ENCODE measurements at places on chromosomes 3 and 15. TPM values are rescaled to one million over a fixed set of nuclear protein-coding genes. Genes with fewer than 3 reads are reported as not detected.

- no peak overlapping the region for H3K4me3 ChIP-seq
- no peaks in the 10 kb centered on the region for H3K36me3 ChIP-seq
- no peak for DNase-seq
- no peak overlapping the region for H3K27ac ChIP-seq
Observed at GRCh38 chr3:16066975-16067374, 107.5 kb upstream of the GALNT15 start.

Gene PLSCR5
- total RNA-seq = not detected

Gene ACTRT3
- total RNA-seq = 0.65 TPM

GRCh38 chr3:170257145-170257544 is 34.9 kb downstream of the PRKCI start:
- DNase-seq = no peak
- no peaks in the 10 kb centered on the region for H3K27me3 ChIP-seq
- peak overlapping the region; percentile 37 for H3K27ac ChIP-seq
- peaks cover 31% of the 10 kb centered on the region for H3K36me3 ChIP-seq

- DNase-seq = no peak
- no peaks in the 10 kb centered on the region for H3K27me3 ChIP-seq
- H3K4me3 ChIP-seq = no peak overlapping the region
- no peak overlapping the region for H3K27ac ChIP-seq
- peaks cover 27% of the 10 kb centered on the region for H3K36me3 ChIP-seq
- H3K4me1 ChIP-seq = peaks cover 7% of the 10 kb centered on the region
Observed at GRCh38 chr3:158713094-158713499, 19.2 kb downstream of the RARRES1 start.

Gene CD200
- 0.86 TPM for total RNA-seq

Gene SIDT1
- 35.0 TPM for total RNA-seq

- peaks cover 2% of the 10 kb centered on the region for H3K27me3 ChIP-seq
- DNase-seq = no peak
- no peak overlapping the region for H3K4me3 ChIP-seq
- no peaks in the 10 kb centered on the region for H3K4me1 ChIP-seq
Observed at GRCh38 chr3:64242435-64242834, 17.2 kb upstream of the PRICKLE2 start.

GRCh38 chr3:138476526-138476925 is 42.1 kb downstream of the ESYT3 start:
- H3K36me3 ChIP-seq = no peaks in the 10 kb centered on the region
- H3K4me3 ChIP-seq = no peak overlapping the region
- no peaks in the 10 kb centered on the region for H3K4me1 ChIP-seq
- no peak for DNase-seq
- peaks cover 2% of the 10 kb centered on the region for H3K27me3 ChIP-seq

Gene SLC22A14
- not detected for total RNA-seq

GRCh38 chr15:39357480-39358268 is 223.2 kb upstream of the THBS1 start:
- no peak overlapping the region for H3K27ac ChIP-seq
- peaks cover 7% of the 10 kb centered on the region for H3K27me3 ChIP-seq
- H3K4me3 ChIP-seq = no peak overlapping the region
- no peak for DNase-seq
- H3K4me1 ChIP-seq = no peaks in the 10 kb centered on the region
- no peaks in the 10 kb centered on the region for H3K36me3 ChIP-seq

Gene TIPARP
- total RNA-seq = 36.5 TPM

Gene KCNMB2
- not detected for total RNA-seq

- H3K27ac ChIP-seq = no peak overlapping the region
- H3K4me1 ChIP-seq = no peaks in the 10 kb centered on the region
- H3K4me3 ChIP-seq = no peak overlapping the region
- no peaks in the 10 kb centered on the region for H3K27me3 ChIP-seq
- no peaks in the 10 kb centered on the region for H3K36me3 ChIP-seq
Observed at GRCh38 chr3:65607101-65607500, 431.6 kb downstream of the MAGI1 start.

GRCh38 chr3:143471705-143472104 is 352.1 kb downstream of the CHST2 start:
- H3K36me3 ChIP-seq = no peaks in the 10 kb centered on the region
- no peak overlapping the region for H3K4me3 ChIP-seq
- no peak overlapping the region for H3K27ac ChIP-seq
- no peak for DNase-seq

GRCh38 chr3:39146611-39147591 is 6.5 kb downstream of the CSRNP1 start:
- peak; percentile 77 for DNase-seq
- peaks cover 52% of the 10 kb centered on the region for H3K36me3 ChIP-seq
- H3K27ac ChIP-seq = peak overlapping the region; percentile 99
- no peaks in the 10 kb centered on the region for H3K27me3 ChIP-seq
- peak overlapping the region; percentile 79 for H3K4me3 ChIP-seq

DNA sequence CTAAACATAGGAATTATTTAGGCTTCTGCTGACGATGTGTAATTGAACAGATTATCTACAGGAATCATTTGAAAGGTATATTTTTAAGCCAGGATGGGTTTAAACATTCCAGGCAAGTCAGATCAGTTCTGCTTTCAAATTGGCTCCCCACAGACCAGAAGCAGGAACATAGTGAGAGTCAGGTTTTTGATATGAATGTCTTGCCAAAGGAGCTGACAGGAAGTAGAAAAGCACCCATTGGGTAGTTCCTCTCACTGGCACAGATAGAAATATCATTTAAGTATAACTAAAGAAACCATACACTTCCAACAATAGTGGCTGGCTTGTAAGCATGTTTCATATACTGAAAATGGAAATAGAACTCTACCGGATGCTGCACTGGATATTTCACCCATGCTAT is 95.2 kb downstream of the CLDN1 start:
- no peaks in the 10 kb centered on the region for H3K36me3 ChIP-seq
- H3K27me3 ChIP-seq = peaks cover 2% of the 10 kb centered on the region
- H3K4me3 ChIP-seq = no peak overlapping the region
- H3K27ac ChIP-seq = no peak overlapping the region
- DNase-seq = no peak
- H3K4me1 ChIP-seq = no peaks in the 10 kb centered on the region

Gene SPINT1
- 3.1 TPM for total RNA-seq

DNA sequence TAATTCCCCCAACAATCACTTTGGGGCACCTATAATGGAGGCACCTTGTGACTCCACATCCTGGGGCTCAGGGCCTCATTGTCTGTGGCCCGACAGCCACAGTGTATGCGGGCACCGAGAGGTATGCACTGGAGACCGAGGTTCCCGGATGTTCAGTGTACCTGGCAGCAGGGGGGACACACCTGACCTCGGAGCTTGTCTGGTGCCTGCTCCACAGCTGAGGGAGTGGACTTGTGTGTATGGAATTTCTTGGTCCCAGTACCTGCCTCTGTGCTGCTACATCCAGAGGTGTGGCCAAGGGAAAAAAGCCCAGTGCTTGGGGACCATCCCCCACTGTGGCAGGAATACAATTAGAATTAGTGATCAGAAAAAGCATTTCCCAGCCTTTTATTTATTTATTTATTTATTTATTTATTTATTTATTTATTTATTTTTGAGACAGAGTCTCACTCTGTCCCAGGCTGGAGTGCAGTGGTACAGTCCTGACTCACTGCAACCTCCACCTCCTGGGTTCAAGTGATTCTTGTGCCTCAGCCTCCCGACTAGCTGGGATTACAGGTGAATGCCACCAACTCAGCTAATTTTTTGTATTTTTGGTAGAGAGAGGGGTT is 8.8 kb upstream of the AEN start:
- H3K4me3 ChIP-seq = no peak overlapping the region
- H3K4me1 ChIP-seq = peaks cover 9% of the 10 kb centered on the region
- H3K27me3 ChIP-seq = peaks cover 37% of the 10 kb centered on the region
- no peak overlapping the region for H3K27ac ChIP-seq

DNA sequence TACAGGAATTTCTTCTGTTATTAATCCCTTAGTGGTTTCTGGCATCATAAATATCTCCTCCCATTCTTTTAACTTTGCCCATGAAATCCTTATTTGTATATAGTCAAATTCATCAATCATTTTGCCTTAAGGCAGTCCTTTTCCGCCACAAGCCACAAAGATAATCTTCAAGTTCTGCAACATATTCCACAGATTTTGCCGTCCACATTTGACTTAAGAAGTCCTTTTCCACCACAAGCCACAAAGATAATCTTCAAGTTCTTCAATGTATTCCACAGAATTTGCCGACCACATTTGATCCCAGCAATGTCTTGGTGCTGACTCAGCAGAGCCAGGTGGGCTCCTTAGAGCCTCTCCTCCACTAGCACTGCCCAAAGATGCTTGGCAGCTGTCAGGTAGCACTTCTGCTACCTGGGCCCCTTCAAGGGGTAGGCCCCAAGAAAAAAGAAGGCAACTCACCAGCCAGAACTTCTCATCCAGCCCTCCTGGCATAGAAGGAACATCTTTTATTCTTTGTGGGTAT is 35.0 kb downstream of the SEC22C start:
- DNase-seq = no peak
- peaks cover 13% of the 10 kb centered on the region for H3K36me3 ChIP-seq
- H3K27ac ChIP-seq = no peak overlapping the region
- H3K4me1 ChIP-seq = no peaks in the 10 kb centered on the region
- H3K27me3 ChIP-seq = no peaks in the 10 kb centered on the region
- H3K4me3 ChIP-seq = no peak overlapping the region

GRCh38 chr15:75073197-75073596 is 49.8 kb downstream of the PPCDC start:
- peaks cover 20% of the 10 kb centered on the region for H3K36me3 ChIP-seq
- H3K27ac ChIP-seq = no peak overlapping the region
- no peak for DNase-seq

- H3K4me3 ChIP-seq = no peak overlapping the region
- H3K27ac ChIP-seq = no peak overlapping the region
- no peaks in the 10 kb centered on the region for H3K36me3 ChIP-seq
- H3K4me1 ChIP-seq = no peaks in the 10 kb centered on the region
- DNase-seq = no peak
Observed at GRCh38 chr3:27024493-27024892, 344.7 kb downstream of the NEK10 start.

- no peaks in the 10 kb centered on the region for H3K4me1 ChIP-seq
- DNase-seq = no peak
- no peaks in the 10 kb centered on the region for H3K27me3 ChIP-seq
- H3K36me3 ChIP-seq = no peaks in the 10 kb centered on the region
- H3K4me3 ChIP-seq = no peak overlapping the region
Observed at GRCh38 chr3:60355825-60356224, 895.4 kb downstream of the FHIT start.
